ENCODE measurements at places on chromosomes 2 and 18.

DNA sequence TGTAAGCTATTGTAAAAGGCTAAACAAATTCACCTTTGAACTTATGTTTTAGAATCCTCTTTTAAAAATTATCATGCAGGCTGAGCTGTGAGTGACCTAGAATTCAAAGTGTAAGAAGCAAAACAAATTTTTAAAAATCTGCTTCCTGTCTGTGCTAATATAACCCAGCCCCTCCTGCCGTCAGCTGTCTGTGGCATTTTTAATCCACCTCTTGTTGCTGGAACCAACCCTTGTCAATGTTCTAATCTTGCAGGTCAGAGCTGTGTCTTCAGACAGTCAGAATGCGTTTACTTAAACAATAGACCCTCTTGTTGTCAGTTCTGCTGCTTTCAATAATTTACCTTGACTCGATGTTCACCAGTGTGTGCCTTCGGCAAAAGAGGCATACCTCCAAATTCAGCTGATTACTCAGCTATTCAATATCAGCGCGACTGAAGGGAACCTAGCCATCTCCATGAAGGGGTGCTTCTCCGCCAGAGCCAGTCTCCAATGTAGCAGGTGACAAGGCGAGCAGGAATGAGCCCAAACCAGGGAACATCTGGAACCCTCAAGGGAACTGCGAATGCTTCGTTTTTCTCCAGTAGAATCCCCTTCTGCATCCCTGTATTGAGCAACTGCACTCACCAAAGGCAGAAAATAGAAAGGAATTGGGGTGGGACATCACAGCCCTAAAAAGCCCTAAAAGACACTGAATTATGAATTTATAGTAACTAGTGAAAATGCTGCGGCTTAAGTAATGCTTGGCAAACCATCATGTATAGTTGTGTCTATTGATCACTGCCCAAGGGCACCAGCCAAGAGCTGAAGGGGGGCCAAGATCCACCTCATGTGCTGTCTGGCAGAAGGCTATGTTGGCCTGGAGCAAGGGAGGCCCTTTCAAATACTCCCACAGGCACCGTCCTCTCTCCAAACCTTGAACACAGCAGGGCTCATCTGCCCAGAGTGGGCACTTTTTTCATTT lies 62.5 kb downstream of the LYPD6B start:
- DNase-seq: no peak

DNA sequence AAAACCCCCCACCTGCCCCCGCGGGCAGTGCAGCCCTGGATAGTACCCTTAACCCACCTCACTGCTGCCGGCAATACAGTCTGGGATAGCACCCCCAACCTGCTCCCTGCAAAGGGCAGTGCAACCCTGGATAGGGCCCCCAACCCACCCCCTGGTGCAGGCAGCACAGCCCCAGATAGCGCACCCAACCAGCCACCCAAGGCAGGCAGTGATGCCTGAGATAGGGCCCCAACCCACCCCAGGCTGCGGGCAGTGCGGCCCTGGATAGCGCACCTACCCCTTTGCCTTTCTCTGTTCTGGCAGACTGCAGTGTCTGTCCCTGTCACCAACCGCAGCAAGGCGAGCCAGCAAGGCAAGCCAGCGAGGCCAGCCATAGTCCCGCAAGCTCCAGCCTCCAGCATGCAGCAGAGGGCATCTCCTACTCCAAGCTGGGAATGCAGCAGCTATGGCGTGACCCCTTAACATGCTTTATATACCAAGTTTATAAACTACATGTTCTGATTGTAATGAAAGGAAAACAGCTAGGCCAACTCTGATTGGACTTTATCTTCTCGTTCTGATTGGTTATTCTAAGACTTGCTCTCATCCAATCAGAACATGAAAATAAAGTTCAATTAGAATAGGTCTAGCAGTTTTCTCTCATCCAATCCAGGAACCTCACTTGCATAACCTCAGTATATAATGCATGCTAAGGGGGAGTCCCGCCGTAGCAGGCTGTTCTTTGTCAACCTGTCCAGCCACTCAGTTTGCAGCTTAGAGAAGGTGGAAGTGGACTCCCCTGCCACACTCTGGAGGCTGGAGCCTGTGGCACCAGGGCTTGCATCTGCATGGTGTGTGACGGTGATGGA lies 34.1 kb upstream of the ANKRD62 start:
- peak; percentile 13 for DNase-seq

GRCh38 chr2:177535958-177536504 lies 143.5 kb downstream of the AGPS start:
- DNase-seq: no peak

GRCh38 chr18:59516356-59517155 lies 157.5 kb upstream of the LMAN1 start:
- DNase-seq: peak; percentile 92

DNA sequence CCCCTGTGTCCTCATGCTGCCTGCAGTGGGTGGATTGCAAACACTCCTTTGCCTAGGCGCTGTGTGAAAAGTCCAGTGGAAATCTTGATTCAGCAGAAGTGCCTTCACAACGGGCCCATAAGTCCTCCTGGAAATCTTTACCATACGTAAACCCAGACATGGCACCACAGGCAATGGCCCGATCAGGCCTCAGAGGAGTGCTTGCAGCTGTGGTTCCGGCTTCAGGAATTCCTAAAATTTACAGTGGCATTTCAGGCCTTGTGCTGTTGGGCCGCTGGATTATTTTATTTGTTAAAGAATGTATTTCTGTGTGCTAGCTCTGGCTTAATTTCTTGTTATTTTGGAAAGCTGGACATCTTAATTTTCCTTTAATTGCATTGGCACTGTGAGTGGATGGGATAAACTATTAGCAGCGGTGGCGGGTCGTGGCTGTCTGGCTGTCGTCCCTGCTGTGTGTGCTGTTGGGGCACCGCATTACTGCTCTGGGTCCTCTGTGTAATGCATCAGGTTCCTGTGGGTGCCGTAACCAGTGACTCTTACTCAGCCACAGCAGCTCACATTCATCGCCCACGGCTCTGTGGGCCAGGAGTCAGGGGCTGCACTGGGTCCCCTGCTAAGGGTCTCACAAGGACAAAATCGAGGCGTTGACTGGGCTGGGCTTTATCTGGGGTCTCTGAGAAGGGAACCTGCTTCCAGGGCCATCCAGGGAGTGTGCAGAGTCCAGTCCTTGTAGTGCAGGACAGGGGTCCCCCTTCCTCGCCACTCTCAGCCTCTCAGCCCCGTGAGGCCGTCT lies 73.1 kb downstream of the RTP5 start:
- DNase-seq: no peak

- DNase-seq: no peak
Observed at GRCh38 chr2:201248288-201248844, 12.0 kb upstream of the CASP8 start.

GRCh38 chr18:6776188-6776587 lies 46.7 kb downstream of the ARHGAP28 start:
- DNase-seq: peak; percentile 82

GRCh38 chr2:157809212-157809611 lies 66.9 kb downstream of the ACVR1 start:
- peak; percentile 78 for DNase-seq

- DNase-seq: no peak
Observed at GRCh38 chr18:64519201-64519600, 370.3 kb upstream of the LINC00305 start.

GRCh38 chr2:48900321-48901014 lies 144.9 kb upstream of the LHCGR start:
- peak; percentile 33 for DNase-seq

DNA sequence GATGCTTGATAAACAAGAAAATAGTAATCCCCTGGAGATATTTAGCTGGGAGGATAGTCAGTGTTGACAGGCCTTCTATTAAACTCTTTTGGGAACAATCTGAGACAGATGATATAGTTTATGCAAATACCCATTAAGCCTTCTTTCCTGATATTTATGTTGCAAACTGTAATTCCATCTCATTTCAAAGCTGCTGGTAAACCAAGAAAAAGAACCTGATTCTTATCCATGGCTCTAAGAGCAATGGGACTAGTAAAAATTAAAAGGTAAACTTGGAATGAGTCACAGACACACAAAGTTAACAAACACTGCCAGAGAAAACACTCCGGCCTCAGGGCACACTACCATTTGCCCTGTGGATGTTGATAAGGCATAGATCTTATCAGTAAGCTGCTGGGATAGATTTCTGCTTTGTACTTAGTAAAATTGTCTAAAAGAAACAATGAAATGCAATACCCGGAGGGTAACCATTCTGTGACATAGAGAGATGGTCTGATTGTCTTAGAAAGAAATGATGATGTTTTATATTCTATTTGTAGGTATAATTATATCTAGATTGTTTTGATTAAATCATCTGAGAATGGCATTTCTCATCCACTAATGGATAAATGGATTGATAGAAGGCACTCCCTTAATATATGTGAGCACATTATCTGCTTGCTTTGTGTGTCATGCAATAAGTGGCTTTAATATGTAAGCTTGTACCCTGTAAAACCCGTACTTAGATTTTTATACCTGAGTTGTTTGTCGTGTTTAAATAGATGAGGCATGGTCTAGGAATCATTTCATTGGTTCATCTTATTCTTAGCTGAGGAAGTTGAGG lies 13.2 kb downstream of the GALR1 start:
- DNase-seq: no peak

DNA sequence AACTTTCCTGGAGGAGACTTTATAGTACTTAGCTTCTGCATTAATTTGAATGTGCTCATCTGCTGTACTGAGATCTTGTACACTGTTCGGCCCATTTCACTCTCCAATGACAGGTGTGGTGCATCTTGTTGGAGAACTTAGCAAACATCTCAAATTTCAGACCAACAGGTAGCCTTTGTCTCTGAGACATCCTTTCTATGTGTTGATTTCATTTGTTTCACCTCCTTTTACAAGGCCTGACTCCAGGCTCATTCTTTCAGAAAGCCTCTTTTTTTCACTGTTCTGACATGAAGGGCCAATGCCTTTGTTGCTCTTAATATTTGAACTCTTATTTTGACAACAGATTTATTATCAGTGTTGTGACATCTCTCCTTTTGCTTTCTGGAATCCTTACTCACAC lies 271.8 kb upstream of the FANCL start:
- no peak for DNase-seq

GRCh38 chr18:32289483-32290075 lies 99.7 kb downstream of the MEP1B start:
- DNase-seq: peak; percentile 46

GRCh38 chr2:63425079-63425416 lies 163.2 kb downstream of the WDPCP start:
- no peak for DNase-seq
